ENCODE measurements at places on chromosomes 11 and 22.

DNA sequence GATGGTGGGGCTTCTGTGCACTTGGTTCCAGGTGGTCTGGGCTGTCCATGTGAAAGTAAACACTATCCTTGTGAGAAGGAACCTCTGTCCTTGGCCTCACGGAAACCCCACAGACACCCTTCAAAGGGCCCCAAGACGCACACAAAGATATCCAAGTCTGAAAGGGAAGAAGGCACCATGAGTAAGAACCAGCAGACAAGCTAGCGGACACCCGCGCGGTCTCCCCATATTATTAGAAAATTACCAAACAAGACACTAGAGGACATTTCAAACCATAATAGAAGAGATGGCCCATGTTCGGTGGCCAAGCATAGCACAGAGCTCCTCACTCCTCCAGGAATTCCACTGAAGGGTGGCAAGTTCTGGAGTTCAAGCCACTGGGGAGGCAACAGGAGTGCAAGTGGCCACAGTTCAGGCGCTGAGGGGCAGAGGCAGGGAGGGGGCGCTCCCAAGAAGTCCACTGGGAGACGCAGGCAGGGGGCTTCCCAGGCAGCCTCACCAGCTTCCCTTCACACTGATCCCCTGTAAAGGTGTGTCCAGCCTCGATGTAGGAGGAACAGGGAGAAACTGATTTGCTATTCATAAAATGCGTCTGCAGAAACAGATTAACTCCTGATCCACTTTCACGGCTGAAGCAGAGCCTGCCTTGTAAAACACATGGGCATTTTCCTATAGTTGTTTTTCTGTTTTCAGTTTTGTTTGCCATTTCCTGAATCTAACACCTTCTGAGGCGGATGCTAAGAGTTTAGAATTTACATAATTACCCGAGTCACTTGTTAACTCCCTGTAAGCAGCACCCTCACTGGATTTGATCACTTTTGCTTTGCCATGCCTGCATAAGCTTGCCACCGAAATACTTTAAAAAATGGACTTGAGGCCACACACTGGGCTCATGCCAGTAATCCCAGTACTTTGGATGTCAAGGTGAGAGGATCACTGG, 9.1 kb upstream of the PPARA start:
- no peak for DNase-seq

- DNase-seq: no peak
Measured at GRCh38 chr22:37752189-37753087, 55.3 kb upstream of the GCAT start.

DNA sequence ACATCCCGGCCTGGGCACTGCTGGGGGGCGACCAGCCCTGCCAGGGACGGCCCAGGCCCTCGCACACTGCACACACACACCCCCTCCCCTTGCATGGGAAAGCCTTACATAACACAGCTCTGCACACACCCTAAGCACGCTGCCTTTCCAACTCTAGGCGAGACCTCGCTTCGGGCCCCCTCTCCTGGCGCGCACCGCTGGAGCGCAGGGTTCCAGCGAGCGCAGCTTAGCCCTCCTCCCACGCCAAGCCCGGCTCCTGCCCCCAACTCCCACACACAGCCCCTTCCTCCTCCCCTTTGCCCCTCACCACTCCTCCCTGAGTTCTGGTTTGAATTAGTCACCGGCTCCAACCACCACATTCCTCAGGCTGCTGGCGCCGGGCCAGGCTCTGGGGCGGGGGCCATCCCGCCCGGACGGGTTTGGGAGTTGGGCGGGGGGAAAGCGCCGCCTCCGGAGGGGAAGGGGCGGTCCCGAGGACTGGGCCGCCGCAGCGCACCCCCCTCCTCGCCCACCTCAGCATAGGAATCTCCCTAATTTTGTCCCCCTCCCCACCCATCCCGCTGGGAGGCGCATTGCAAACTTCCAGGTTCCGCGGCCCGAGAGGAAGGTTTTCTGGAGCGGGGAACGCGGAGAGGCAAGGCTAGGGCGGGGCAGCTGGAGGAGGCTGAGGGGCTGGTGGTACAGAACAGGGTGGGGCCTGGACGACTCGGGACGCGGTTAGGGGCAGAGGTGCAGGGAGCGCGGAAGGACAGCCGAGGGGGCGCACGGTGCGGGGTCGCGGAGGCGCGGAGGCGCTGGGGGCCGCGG, 966 bp downstream of the AHNAK start:
- DNase-seq: no peak

DNA sequence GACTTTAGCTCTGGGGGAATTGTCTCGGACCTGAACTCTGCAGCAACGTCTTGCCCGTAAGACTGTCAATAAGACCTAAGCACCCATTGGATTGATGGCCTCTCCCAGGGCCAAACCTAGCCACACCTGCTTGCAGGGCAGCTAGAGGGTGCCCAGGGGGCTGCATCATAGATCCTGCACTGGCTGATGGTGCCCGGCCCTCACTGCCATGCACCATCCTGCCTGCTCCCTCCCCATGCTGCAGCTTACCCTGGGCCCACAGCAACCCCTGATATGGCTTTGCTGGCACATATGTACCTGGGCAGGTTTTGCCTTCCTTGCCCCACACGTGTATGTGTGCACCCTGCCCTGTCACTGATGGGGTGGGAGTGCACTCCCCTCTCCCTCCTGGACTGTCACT, 8.9 kb upstream of the BBOX1 start:
- no peak for DNase-seq

- no peak for DNase-seq
Measured at GRCh38 chr11:68934321-68934645, 30.6 kb downstream of the IGHMBP2 start.

DNA sequence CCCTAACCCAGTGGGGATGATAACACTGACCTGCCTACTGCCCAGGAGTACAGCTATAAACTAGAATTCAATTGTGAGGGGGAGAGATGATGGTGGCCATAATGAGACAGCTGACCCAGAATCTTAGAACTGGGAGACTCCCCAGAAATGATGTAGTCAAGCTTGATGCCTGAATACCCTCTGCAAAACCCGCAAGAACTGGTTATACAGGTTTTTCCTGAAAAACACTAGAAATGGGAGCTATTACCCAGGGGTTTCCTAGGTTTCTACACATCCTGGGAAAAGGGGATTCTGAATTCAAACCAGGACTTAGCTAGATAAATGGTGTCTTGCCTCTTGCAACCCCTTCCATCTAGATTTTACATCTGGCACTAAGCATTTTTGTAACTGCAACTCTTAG, 113.8 kb upstream of the NARS2 start:
- no peak for DNase-seq

GRCh38 chr11:94731880-94732601, 36.1 kb upstream of the AMOTL1 start:
- DNase-seq: no peak

GRCh38 chr22:50242406-50242949, 2.3 kb downstream of the TUBGCP6 start:
- no peak for DNase-seq

All from stimulated activated CD4-positive, alpha-beta T cell treated with anti-CD3 and anti-CD28 coated beads, Interleukin-12 subunit alpha, Interleukin-12 subunit beta, amount 100 ng/mL, for 48 hours (primary cell).